GM04504 (cell line): ENCODE measurements at places on chromosomes 6 and 20.

DNA sequence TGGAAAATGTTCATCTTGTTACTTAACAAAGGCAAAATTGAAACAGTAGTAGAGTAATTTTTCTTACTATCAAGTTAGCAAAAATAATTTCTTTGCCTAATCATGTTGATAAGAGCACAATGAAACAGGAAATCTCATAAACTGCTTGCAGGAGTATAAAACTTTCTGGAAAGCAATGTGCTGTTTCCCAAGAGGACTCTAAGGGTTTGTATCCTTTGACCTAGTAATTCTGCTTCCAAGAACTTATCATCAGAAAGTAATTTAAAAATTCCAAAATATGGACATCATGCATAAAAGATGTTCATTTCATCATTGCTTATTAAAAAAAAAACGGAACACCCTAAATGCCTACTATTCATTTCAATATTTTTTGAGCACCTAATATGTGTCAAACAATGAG is 46.1 kb upstream of the TNFAIP3 start:
- no peak for DNase-seq

DNA sequence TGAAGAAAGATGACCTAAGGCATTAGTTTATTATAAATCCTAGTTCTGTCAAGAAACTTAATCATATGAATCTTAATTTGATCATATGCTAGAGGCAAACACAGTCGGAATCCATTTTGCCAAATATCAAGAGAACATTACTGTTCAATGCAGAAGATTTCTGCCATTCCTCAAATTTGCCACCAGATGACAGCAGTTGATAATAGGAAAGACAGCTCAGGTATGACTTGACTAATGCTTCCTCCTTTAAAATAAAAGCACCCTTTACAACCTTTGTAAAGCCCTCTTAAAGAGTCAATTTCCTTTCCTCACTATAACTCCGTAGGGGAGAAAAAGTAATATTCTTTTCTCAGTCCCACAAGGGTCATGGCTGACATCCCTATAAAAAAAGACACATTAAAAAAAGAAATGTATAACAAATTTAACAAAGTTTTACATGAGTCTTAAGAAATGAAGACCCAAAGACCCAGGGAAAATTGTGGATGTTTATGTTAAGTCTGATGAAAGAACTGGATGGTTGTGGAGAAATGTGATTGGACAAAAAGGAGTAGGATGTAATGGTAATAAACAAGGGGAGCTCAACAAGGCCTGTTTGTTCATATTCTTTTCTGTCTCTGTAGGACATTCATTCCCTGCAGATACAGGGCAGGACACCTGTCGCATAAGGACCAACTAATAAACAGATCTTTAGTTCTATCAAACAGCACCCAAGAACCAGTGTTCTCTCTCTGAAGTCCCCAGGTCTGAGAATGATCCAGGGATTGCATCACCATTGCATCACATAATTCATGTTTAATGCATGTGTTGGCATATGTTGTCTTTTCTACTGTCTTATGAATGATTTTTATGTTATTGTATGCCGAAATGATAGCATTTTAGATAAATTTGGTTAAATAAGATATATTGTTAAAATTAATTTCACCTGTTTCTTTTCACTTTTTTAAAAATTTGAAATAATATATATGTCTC is 23.0 kb upstream of the IL17A start:
- DNase-seq = peak; percentile 10

DNA sequence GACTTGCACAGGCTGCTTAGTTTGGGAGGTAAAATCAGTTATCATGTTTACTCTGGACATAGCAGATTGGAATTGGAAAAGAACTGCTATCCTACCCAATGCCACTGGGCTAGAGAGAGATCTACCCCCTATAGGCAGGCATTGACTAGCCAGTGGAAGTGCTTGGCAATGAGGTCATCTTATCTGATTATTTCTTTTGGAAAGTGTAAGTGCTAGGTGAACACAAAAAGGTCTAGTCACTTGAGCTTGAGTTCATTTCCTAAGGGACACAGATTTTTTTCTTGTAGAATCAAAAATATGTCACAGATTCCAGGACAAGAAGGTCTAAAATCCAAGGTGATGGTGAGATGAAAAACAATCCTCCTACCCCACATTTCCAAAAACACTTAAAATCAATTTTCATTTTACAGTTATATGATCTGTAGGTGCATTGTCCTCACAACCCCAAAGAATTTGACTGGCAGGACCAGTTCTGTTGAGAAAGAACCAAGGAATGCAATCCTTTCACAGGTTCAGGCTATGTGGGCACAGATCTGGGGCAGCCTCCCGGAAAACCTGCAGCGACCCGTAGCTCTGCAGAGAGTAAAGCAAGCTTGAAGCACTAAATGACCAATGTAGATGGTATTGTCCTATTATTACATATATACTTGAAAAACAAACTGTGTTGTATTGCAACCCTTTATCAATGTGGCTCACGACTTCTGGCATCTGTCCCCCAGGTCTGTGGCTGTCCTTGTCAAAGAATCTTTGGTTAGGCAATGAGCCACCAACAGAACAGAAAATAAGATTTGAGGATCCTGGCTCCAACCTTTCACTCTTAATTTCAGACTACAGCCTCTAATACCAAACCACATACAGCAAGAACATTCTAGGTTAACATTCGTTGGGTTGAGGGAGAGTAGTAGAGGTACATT is 67.3 kb upstream of the ADTRP start:
- DNase-seq = no peak

DNA sequence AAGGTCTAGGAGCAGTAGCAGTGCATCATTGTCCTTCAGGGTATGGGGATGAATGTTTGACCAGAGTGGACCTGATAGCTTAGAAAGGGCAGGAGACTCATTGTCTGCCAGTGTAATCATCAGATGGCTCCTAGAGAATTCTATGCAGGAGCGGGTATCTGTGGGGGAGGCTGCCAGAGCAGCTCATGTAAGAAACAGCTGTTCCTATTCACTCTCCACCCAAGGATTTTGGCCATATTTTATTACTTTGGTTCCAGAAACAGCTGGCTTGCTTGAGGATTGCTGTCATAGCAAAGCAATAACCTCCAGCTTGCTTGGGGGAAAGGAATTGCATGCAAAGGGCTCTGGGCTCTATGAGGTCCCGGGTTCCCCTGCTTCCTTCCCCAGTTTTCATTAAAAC is 44.1 kb downstream of the RALY start:
- DNase-seq = peak; percentile 30

- DNase-seq = no peak
These were observed at the start of gene SIRPB1 for GRCh38 chr20:1619861-1620444. TSS of gene SIRPB1 (minus strand) at chr20:1620009. CDS start at chr20:1619944, 65 bp downstream.

DNA sequence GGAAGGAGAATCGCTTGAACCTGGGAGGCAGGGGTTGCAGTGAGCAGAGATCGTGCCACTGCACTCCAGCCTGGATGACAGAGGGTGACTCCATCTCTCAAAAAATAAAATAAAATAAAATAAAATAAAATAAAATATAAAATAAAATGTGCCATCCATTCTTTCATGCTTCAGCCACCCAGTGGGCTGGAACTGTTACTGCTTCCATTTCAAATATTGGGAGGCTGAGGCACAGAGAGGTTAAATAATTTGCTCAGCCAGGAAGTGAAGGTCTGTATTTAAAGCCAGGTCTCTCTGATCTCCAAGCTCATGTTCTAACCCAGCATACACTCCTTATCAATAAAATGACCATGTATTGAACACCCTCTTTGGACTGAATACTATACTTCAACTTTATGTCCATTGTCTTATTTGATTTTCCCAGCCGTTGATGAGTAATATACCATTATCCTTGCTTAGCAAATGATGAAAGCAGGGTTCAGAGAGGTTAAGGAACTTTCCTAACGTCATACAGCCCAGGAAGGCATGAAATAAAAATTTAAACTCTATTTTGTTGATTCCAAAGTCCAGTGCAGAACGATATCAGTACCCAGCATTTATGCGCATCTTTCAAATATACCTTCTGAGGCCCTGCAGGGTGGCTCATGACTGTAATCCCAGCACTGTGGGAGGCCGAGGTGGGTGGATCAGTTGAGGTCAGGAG is 25.8 kb upstream of the SLC9A8 start:
- DNase-seq = no peak

DNA sequence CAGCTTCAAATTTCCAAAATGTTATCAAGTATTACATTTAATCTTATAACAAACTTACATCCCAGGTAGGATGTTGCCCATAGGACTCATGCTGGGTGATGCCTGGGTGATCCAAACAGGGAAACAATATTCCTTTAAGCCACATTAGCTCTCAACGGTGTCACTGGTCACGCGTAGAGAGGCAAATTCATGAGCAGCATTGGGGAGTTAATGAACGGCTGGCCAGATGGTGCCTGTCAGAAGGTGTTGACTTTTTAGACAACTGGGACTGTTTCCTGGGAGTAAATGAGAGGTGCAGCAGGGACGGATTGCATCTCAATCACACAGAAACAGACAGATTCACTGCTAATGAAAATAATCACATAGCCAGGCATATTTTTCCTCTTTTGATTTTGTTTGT is 83.3 kb upstream of the ID4 start:
- DNase-seq = no peak
